ENCODE measurements at places on chromosomes 12 and 14.

DNA sequence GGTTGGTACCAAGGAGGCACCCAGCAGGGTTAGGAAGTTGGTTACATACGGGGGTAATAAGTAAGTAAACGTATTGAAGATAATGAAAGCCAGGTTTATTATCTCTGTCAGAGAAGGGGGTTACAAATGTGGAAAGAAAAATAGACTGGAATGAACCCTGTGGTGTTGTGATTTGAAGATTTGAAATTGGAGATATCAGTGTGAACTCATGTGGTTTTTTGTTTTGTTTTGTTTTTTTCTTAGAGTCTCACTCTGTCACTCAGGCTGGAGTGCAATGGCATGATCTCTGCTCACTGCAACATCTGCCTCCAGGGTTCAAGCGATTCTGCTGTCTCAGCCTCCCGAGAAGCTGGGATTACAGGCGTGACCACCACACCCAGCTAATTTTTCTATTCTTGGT lies 14.1 kb upstream of the SLC25A3 start:
- no peak for DNase-seq

GRCh38 chr12:20434996-20435395 lies 66.7 kb downstream of the PDE3A start:
- no peak for DNase-seq

DNA sequence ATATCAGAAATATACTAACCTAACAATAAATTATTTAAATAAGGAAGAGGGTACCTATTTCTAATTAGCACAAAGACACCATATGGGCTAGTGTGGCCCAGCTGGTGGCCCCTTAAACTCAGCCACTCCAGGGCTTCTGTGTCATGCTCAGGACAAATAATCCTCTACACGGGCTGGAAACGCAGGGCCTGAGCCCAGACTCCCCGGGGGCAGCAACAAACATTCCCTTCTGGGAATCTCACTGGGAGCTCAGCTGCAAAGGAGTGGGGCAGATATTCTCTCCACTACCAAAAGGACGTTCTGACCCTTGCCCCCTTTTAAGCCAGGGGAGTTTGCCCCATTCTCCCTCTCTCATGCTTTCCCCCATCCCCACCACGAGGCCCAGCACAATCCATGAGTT lies 43.7 kb upstream of the ELK3 start:
- no peak for DNase-seq

DNA sequence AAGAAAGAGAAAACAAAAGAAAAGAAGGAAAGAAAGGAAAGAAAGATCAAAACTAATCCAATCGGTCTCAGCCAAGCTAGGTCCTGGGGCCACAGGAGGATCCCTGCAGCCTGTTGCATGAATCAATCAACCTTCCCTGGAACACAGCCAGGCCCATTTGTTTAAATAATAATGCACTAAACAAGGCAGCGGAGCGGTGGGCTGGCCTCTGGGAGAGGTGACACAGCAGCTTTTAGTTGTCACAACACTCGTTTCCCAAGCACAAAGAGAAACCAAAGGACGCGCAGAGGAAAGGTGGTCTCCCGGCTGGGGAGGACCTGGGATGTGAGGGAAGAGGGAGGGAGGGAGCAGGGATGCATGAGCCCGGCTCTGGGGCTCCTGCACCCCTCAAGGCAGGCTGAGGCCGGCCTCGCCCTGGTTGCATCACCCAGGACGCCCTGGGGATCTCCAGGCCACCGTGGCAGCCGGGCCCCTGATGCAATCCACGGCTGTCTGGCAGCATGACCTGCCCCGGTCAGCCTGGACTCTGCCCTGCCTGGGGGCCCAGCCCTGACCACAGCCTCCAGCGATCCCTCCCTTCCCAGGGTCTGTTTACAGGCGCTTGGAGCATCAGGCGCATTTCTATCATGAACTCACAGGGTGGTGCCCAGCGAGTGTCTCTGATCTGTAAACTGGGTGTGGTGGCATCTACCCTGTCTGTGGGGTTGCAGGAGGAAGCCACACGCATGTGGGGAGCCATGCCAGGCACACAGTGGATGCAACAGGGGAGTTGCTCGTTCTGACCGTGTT lies 32.5 kb downstream of the MMP17 start:
- no peak for DNase-seq

DNA sequence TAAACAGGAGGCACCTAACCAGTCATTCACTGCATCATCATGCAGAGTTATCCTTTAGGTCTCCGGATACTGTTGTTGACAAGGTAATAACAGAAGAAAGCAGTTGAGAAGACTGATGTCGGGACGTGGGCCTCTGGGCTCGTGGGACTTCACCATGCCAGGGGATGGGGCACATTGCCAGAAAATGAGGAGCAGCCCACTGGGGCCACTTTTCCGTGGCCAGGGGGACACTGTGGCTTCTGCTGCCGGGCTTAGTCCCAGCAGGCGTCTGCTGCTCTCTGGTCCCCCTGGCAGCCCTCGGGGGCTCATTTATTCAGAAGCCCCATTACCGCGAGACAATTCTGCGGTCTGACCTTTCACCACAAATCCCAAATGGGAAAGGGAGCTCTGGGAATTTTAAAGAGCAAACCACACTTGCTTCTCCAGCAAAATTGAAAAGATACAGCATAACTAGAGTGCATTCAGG lies 201.2 kb downstream of the DAD1 start:
- no peak for DNase-seq

DNA sequence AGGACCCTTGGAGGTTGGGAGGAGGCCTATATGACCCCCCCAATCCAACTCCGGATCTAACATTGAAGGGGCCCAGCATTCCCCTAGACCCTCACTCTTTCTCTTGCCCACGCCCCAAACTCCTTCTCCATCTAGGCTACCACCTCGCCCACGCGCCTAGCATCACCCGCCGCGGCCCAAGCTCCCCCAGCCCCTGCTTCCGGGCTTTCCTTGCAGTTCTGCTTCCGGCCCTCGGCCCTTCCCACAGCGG lies 445 bp downstream of the CERS5 start:
- peak; percentile 80 for DNase-seq

DNA sequence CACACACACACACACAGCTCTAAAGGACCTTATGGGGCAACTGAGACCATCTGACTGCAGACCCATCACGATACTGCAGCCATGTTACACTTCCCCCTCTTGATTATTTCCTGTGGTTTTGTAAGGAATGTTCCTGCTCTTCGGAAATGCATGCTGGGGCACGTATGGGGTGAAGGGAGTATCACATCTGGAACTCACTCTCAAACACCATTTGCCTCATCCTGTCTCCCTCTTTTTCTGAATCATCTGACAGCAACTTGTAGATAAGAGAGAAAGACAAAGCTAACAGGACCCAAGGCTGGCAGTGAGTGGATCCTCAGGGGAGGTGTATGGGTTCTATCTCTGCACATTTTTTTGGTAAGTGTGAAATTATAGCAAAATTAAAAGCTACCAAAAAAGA lies 50.3 kb downstream of the RIMBP2 start:
- DNase-seq: no peak

DNA sequence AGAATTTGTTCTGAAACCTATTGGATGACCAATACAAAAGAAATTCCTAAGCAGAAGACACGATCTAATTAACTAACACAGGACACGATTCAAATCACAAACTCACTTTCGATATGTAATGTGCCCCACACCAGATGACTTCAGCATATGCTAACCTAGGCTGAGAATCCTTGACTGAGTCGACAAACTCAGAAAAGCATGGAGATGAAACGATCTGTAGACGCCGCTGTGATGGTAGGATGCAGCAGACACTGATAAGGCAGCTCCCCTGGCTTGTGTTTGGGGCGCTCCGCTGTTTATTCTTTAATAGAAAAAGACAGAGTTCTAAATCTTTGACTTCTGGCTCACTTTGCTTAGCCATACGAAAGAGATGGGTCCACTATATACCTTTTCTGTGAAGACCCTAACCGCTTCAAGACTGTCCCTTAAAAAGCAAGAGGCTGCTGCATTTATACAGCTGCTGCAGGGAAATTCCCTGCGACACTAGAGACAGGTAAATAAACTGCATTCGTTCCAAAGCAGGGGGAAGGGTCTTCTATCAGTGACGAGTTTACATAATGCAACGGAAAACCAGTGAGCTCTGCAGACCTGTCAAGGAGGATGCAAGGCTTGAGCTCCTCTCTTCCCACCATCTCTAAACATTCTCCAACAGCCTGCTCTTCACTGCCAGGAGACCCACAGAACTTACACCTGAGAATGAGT lies 929 bp downstream of the CHD8 start:
- DNase-seq: no peak

- no peak for DNase-seq
Observed at GRCh38 chr12:3398196-3398789, 92.7 kb upstream of the PRMT8 start.

DNA sequence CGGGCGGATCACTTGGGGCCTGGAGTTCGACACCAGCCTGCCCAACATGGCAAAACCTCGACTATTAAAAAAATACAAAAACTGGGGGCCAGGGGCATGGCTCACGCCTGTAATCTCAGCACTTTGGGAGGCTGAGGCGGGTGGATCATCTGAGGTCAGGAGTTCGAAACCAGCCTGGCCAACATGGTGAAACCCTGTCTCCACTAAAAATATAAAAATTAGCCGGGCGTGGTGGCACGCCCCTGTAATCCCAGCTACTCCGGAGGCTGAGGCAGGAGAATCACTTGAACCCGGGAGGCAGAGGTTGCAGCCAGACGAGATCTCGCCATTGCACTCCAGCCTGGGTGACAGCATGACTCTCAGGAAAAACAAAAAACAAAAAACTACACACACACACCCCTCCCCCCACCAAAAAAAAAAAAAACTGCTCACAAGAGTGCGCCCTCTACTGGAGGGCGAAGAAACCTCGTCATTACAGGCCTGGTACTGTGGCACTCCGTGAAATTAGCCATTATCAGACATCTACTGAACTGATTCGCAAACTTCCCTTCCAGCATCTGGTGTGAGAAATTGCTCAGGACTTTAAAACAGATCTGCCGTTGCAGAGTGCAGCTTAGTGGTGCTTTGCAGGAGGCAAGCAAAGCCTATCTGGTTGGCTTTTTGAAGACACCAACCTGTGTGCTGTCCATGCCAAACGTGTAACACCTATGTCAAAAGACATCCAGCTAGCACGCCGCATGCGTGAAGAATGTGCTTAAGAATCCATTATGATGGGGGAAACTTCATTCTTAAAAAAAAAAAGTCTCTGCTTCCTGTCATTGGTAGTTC lies 7.7 kb downstream of the PPP1R3E start:
- peak; percentile 60 for DNase-seq

DNA sequence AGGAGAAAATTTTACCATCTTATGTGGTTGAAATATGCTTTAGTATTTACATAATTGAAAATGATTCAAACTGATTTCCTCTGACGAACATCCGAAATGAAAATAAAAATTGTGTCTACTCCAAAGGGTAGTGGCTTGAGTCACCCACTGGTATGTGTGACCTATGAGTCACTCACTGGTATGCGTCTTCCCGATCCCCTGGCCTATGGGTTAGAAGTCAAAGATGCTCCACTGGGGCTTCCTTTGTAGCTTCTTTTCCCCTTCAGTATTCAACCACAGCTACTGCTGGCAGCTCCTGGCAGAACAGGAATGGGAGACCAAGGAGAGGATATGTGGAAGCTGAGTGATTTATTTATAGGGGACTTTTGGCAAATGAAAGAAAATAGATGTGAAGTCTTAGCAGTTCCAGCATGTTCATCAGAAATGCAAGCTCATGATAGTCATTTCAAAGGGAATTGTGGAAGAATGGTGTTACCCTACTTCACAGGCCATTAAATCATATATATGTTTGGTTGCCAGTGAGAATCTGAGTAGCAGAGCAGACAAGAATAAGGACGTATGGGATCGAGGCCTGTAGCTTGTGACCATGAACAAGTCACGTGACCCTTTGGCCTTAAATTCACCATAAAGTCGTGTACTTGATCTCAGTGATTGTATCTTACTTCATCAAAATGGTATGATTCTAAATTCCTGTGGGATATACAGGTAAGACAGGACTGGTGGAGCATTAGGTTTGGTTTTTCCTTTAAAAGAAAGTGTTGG lies 108.3 kb downstream of the CRADD start:
- DNase-seq: peak; percentile 53

DNA sequence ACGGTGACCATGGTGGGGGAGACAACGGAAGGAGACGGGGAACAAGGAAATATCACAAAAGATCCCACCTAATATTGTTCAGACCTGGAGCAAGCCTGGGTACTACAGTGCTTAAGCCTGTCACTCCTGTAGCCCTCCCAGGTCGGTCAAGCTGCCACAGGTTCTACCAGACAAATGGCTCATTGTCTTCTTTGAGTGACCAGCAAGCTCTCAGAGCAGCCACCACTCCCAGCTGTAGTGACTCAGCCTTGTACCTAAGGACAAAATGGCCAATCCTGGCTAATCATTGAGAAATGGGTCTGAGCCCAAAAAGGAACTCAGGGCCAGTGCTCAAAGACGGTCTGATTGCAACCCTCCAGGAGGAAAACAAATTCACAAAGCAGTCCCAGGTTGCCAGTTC lies 238.4 kb upstream of the NOS1 start:
- no peak for DNase-seq

GRCh38 chr12:104064842-104065427 lies 604 bp downstream of the HCFC2 start:
- DNase-seq: no peak

- no peak for DNase-seq
Observed at GRCh38 chr12:6574576-6575295, 6.6 kb upstream of the NOP2 start.

DNA sequence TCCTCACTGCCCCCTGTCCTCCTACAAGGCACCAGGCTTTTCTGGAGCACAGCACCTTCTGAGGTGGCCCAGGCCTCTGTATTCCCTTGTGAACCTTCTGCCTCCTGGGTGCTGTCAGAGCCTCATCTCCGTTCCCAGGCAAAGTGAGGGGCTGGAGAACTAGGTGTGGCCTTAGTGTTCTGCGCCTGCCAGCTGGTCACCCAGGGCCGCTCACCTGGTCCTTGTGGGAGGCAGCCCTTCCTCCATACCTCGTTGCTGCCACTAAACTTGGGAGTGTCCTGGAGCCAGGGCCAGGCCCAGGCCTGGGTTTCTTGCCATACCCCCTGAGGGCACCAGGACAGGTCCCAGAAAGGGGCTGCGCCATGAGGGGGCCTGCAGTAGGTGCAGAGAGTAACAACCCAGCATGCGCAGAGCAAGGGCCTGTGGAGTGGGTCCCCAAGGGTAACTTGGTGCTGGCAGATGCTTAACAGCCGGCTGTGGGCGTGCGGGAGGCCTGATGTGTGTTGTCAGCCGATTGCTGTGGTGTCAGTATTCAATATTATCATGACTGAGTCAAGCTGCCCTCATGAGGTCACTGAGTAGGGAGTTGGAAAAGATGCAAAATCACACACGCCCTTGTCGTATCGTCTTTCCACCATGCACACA lies 17.1 kb downstream of the OTUB2 start:
- no peak for DNase-seq

DNA sequence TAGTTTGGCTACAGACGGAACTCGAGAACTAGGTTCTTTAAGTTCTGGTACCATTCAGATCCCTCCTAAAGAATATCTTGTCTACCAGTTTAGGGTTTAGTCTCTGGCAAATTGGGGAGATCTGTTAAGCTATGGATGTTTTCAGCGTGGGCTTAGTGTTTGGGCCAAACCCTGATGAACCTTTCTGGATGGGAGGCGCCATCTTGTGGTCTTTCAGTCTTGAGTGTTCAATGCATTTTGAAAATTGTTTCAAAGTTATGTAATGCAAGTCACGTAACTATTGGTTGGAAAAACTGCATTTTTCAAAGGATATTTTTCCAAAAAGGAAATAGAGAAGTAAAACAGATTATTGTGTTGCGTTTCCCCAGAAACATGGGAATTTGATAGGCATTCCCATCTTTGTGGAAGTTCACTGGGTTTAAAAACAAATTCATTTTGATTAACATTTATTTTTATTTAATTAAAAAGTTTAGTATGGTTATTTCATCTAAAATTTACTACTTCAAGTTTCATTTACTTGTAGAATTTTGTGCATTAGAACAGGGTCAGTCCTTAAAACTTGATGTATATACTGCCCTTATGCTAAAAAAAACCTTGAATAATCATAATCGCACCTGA lies 169.0 kb downstream of the PRIMA1 start:
- DNase-seq: peak; percentile 28
